ENCODE measurements at places on chromosomes 4 and X. TPM values are rescaled to one million over a fixed set of nuclear protein-coding genes. Genes with fewer than 3 reads are reported as not detected.

DNA sequence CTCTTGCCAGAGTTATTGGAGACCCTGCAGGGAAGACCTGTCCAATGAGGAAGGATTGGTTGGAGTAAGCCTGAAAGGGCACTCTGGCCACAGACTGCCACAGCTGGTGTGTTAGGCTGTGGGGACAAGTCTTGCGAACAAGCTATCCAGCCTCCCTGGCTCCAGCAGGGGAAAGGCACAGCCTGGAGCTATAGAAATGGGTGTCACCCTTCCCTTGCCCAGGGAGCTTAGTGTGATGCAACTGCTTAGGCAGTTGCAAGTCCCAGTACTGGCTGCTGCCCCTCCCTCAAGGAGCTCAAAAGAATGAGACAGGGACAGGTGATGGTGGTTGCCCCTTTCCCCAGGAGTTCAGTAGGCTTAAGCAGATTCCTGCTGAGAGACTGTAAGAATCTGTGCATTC, 165.7 kb upstream of the CT83 start:
- no peak for DNase-seq

- no peak for DNase-seq
Measured at GRCh38 chrX:9337046-9337445, 127.8 kb upstream of the TBL1X start.

- DNase-seq = no peak
Measured at GRCh38 chrX:103730796-103731493, 20.2 kb downstream of the TMEM31 start.

GRCh38 chr4:81634766-81635549, 163.3 kb upstream of the RASGEF1B start:
- DNase-seq = no peak

DNA sequence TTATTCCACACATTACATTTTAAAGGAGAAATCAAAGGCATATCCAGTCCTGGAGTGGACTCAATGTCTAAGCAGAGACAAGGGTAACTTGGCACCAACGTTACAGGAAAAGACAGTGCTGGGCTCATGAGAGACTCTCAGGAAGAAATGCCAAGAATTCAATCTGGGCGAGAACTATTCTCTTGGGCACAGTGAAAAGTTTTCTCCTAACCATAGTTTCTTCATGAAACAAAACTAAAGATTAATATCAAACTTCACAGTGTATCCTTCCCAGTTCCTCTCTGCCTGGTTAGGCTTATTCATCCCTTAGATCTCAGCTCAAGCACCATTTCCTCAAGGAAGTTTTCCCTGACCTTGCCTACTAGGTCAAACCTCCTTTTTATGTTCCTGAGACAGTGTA, 109.4 kb upstream of the TLL1 start:
- no peak for DNase-seq

DNA sequence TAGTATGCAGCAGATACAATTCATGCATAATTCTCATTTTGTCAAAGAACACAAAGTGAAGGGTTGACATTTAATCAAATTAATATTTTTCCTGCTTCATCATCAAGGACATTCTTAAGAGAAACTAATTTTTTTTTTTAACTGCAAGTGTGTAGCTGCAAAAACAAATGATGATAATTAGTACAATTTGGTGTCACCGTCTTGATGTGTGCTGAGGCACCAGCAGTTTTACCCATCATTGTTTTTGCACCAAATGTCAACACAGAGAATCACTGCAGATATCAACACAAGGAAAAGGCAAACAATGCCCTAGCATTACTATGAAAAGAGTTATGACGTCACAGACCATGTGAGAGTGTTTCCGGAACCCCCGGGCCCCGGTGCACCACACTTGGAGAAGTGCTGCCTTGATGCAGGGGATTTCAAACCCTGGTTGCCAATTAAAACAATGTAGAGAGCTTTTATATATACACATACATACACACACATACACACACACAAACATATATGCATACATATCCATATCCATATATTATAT, 55.9 kb downstream of the AGA start:
- no peak for DNase-seq

GRCh38 chrX:101450085-101450484, 35.2 kb upstream of the ARMCX4 start:
- no peak for DNase-seq

DNA sequence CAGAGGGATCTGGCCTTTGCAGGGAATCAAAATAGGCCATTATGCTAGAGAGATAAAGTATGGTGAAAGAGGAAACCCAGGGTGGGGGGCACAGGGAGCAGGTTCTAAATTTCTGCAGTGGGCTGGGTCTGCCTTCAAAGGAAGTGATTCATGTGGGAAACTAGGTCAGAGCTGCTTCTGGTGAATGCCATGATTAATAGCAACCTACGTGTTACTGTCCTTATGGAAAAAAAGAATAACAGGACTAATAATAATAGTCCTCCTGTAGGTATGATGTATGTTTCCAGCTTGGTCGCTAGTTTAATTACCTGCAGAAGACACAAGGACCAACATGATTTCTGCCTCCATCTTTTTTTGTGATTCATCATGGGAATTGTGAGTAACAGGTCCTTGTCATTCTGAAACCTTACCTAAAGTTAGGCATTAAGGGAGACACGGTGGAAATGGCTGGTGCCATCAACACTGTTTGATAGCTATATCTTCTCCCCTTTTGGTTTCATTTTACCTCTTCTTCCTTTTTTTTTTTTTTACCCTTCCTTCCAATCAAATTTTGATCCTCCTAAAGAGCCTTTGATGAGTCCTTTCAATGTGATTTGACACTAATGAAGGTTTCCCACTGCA, 180.4 kb downstream of the CPEB2 start:
- DNase-seq = no peak

DNA sequence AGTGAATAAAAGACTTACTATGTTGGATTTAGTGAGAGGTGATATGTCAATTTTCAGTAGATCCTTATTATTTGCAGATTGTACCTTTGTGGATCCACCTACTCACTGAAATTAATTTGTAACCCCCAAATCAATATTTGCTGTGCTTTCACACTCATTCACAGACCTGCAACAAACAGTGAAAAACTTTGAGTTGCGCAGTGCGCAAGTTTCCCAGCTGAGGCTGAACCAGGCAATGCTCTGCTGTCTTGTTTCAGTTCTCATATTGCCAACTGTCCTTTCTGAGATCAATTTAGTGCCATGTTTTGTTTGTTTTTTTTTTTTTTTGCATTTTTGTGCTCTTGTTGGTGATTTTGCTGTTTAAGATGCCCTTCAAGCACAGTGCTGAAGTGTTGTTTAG, 40.8 kb upstream of the LEF1 start:
- no peak for DNase-seq

DNA sequence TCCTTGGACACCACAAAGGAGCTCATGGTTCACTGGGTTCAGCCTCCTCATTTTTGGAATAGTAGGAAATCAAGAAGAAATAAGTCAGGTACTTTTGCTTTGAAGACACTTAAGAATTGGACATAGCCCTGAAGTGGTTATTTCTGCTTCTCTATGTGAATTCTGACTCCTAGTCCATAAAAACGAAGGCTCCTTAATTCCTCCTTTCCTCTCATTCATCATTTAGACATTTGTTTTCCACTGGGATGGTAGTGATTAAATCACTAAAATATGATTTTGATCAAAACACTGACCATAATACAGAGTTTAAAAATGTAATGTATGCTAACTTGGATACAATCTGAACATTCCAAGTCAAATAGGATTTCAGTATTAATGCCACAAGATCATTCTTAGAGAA, 34.7 kb upstream of the CYP2U1 start:
- DNase-seq = no peak

DNA sequence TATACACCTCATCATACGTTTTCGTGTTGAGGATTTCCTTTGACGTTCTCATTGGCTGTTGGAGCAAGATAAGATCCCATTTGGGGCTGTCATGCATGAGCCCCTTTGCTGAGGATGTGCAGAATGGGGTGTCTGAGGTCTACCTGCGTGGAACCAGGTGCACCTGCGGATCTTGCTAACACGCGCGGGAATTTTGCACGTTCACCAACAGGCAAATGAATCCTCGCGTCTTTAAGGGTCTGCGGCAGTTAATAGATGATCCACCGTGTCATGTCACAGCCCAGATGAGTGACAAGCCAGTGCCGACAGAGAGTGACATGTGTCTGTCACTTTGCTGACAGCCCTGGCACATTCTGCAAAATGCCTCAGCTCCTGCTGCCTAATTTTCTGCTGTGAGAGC, 56.3 kb upstream of the SHOX start:
- peak; percentile 48 for DNase-seq

- DNase-seq = peak; percentile 65
Measured at GRCh38 chr4:108029016-108029720, 39.5 kb downstream of the HADH start.

- no peak for DNase-seq
Measured at GRCh38 chrX:462853-463252, 76.1 kb upstream of the PPP2R3B start.

DNA sequence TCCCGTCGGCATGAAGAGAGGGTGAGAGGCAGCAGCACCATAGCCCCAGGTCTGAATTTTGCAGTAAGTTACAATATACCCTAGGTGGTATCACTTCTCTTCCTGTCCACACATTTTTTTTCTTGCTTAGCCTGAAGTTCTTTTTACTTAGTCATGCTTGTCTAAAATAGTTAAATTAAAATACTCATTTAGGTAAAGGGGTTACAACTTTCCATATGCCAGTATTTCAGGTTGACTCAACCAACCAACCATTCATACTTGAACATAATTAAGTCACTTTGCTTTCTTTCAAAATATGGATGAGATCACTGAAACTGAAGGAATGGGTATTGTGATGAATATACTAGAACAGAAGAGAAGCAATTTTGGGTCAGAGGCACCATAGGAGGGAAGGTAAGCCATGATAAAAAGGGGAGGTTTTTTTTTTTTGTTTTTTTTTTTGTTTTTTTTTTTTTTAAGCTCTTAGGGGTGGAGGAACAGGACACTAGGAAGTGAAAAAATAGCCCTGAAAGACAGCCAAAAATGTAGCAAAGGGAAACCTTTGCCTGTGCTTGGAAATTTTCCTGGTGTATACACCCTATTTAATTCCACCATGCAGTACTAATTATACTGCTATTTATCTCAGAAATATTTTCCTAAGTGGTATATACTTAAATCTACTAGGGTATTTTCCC, 41.8 kb downstream of the RPS6KA3 start:
- no peak for DNase-seq

- no peak for DNase-seq
Measured at GRCh38 chrX:38638952-38639529, 77.7 kb downstream of the TSPAN7 start.

GRCh38 chrX:1212532-1212931, at the start of gene CRLF2:
TSS of gene CRLF2 (minus strand) at chrX:1212649. CDS start at chrX:1212634, 15 bp downstream.
- peak; percentile 45 for DNase-seq

GRCh38 chr4:76270244-76271175, 19.0 kb downstream of the FAM47E start:
- DNase-seq = no peak

DNA sequence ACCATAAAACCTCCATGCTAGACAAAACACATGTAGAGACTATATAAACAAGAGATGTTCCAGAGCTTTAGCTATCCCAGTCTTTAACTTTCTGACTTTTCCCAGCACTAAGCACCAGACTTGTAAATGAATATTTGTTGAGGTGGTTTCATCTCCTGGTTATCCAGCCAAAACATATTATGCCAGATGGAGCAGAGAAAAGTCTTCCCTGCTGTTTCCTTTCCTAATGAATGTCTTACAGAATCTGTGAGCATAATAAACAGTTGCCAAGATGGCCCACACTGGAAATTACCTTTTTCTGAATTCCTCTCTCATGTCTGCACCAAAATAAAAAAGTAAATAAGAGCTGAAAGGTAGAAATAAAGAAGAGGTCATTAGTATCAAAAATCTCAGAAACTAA, 159.2 kb downstream of the TECRL start:
- no peak for DNase-seq

- DNase-seq = no peak
Measured at GRCh38 chr4:94076498-94076897, 131.2 kb upstream of the SMARCAD1 start.

DNA sequence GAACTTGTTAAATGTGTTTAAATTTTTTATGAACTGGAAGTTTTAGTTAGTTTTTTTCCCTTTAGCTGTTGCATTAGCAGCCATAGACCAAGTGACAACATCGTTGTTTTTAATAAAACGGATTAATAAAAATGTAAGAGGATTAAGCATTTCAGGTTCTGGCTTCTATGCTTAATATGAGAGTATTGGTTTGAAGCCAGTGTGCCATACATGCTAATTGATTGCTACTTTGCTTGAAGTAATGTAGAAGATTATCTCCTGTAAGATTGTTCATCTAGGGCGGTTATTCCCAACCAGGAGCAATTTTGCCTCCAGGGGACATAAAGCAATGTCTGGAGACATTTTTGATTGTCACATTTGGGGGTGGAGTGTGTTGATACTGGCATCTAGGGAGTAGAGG, 54.3 kb downstream of the TLL1 start:
- no peak for DNase-seq

Gene ENPP6
- 0.87 TPM for total RNA-seq

Gene GRID2
- not detected for total RNA-seq

Gene MND1
- total RNA-seq = 37.4 TPM

Gene TECRL
- not detected for total RNA-seq

Gene IQSEC2
- total RNA-seq = not detected

Gene GPR119
- not detected for total RNA-seq

Gene P2RY4
- 0.21 TPM for total RNA-seq

Gene FAM47A
- total RNA-seq = not detected

Gene SOX3
- total RNA-seq = not detected

Gene GPC4
- not detected for total RNA-seq

Gene NSG1
- total RNA-seq = 15.8 TPM
